CD8-positive, alpha-beta memory T cell (primary cell): ENCODE measurements at places on chromosomes 12 and 14. TPM values are rescaled to one million over a fixed set of nuclear protein-coding genes. Genes with fewer than 3 reads are reported as not detected.

DNA sequence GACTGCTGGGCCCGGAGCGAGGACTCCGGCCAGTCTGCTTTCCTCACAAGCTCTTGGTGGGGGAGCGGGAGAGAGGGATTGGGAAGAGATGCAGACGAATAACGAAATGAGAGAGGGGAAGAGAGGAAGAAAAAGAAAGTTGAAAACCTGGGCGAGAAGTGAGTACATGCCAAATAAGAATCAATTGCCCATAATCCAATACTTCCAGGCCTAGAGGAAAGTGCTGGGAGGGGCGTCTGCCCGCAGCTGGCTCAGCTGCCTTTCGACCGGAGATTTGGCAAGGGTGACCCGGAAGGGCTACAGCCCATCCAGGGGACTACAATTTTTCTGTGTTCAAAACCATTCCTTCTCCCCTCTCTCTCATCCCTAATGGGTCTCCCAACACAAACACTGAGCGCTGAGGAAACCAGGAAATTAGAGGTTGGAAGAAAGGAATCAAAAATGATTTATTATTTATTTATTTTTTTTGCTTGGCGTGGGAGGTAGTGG lies 4.9 kb downstream of the NKX2-1 start:
- H3K4me3 ChIP-seq = no peak overlapping the region
- H3K27ac ChIP-seq = no peak overlapping the region
- DNase-seq = no peak
- H3K27me3 ChIP-seq = peaks cover 18% of the 10 kb centered on the region
- no peaks in the 10 kb centered on the region for H3K4me1 ChIP-seq

GRCh38 chr12:98341732-98342131 lies 173.7 kb upstream of the TMPO start:
- no peaks in the 10 kb centered on the region for H3K4me1 ChIP-seq
- no peak overlapping the region for H3K4me3 ChIP-seq
- no peak overlapping the region for H3K27ac ChIP-seq
- H3K36me3 ChIP-seq = no peaks in the 10 kb centered on the region
- DNase-seq = no peak

OAS2 gene
- 50.9 TPM for polyA plus RNA-seq

- no peaks in the 10 kb centered on the region for H3K27me3 ChIP-seq
- DNase-seq = no peak
- H3K4me1 ChIP-seq = no peaks in the 10 kb centered on the region
- no peaks in the 10 kb centered on the region for H3K36me3 ChIP-seq
Measured at GRCh38 chr12:4238577-4238976, 35.0 kb upstream of the CCND2 start.

DNA sequence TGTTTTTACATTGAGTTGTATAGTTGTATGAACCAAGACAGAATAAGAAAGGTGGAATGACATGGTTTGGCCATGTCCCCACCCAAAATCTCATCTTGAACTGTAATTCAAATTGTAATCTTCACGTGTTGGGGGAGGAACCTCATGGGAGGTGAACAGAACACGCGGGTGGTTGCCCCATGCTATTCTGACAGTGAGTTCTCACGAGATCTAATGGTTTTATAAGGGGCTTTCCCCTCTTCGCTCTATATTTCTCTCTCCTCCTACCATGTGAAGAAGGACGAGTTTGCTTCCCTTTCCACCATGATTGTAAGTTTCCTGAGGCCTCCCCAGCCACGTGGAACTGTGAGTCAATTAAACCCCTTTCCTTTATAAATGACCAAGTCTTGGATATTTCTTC lies 25.3 kb downstream of the DDHD1 start:
- no peak for DNase-seq
- H3K27ac ChIP-seq = no peak overlapping the region
- H3K4me3 ChIP-seq = no peak overlapping the region
- peaks cover 22% of the 10 kb centered on the region for H3K4me1 ChIP-seq

- H3K27me3 ChIP-seq = no peaks in the 10 kb centered on the region
- no peak overlapping the region for H3K27ac ChIP-seq
- peaks cover 6% of the 10 kb centered on the region for H3K4me1 ChIP-seq
- DNase-seq = no peak
Measured at GRCh38 chr14:103443111-103443510, 57.9 kb downstream of the MARK3 start.

MYBPC1 gene
- not detected for polyA plus RNA-seq

GRCh38 chr14:95313707-95314106 lies 6.0 kb downstream of the CLMN start:
- H3K4me1 ChIP-seq = peaks cover 3% of the 10 kb centered on the region
- H3K36me3 ChIP-seq = no peaks in the 10 kb centered on the region
- H3K4me3 ChIP-seq = no peak overlapping the region

ZFYVE26 gene
- 4.1 TPM for polyA plus RNA-seq

DNA sequence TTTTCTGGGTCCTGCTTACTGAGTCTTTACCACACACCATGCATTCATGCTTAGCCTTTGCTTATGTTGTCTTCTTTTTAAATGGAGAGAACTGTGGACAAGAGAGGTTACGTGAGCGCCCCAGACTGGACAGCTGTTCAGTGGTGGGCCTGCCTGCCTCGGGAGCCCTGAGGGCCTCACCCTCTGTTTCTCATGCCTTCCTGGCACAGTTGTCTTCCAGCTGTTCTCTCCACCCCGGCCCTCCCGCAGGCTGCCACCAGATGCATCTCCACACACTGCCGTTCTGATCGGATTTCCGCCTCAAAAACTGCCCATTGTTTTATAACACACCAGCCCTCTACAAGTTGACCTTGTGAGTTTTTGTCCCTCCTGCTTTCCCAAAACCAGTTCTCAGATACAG lies 100.8 kb downstream of the SAMD4A start:
- no peak for DNase-seq
- H3K27ac ChIP-seq = no peak overlapping the region
- H3K36me3 ChIP-seq = no peaks in the 10 kb centered on the region
- H3K27me3 ChIP-seq = peaks cover 29% of the 10 kb centered on the region
- H3K4me1 ChIP-seq = peaks cover 16% of the 10 kb centered on the region

DNA sequence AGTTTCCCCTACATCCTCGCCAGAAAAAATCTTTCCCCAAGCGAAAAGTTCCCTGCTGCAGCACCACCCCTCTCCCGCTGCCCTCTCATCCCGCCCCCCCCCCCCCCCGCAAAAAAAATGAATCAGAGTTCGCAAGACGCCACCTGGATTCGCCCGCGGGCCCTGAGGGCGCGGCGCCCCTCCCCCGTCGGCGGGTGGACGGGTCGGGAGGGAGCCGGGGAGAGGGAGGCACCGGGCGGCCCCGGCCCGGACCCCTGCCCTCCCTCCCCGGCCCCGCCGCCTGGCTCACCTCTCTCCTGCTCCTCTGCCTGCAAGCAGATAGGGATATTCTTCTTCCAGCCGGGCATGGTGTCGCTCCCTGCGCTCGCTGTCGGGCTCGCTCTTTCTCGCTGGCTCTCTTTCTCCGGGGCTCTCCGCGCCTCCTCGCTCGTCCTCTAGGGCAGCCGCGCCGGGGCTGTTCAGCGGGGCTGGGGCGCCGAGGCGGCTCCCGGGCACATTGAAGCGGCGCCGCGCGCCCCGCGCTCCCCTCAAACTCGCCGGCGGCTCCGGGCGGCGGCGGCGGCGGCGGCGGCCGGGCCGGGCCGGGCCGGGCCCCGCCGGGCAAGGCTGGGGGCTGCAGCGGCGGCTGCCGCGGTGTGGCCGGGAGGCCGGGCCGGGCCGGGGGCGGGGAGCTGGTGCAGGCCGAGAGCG lies 200.3 kb upstream of the CAND1 start:
- DNase-seq = no peak
- H3K36me3 ChIP-seq = no peaks in the 10 kb centered on the region

DNA sequence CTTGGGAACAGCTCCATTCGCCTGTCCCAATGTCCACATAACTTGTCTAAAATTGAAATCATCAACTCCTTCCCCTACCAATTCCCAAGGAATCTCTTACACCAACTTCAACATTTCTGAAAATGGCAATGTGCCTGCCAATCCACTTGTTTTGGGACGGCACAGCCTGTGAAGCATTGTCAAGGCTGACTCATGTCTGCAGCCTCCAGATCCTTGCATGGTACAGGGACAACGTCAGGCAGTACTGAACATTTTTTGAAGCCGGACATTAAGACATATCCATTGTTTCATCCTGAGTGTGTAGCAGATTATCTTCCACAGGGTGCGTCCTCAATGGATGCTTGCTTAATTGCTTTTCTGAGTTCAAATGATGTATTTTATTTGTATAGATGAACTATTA lies 794.1 kb downstream of the BCL11B start:
- H3K36me3 ChIP-seq = no peaks in the 10 kb centered on the region
- H3K4me1 ChIP-seq = no peaks in the 10 kb centered on the region
- no peak for DNase-seq
- no peak overlapping the region for H3K4me3 ChIP-seq

TMEM132C gene
- polyA plus RNA-seq = not detected

DNA sequence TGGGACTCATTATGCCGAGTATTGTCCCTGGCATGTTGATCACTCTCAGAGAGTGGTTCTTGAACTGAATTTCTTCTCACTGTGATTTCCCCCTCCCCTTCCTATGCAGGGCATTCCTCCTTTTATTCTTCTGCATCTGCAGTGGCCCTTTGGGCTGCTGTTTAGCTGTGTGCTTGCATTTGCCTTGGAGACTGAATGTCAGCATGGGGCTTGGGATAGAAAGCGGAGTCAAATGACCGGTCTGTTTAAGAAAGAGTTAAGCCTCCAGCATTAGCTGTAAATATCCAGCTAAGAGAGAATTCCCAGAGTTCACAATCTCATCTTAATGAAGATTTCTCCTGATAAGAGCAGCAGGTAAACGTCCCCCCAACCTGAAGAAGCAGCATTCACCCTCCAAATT lies 65.6 kb upstream of the RMST start:
- H3K4me3 ChIP-seq = no peak overlapping the region
- no peak for DNase-seq
- no peaks in the 10 kb centered on the region for H3K27me3 ChIP-seq
- no peak overlapping the region for H3K27ac ChIP-seq
- no peaks in the 10 kb centered on the region for H3K36me3 ChIP-seq
- no peaks in the 10 kb centered on the region for H3K4me1 ChIP-seq

RNU4-1 gene
- not detected for polyA plus RNA-seq

GRCh38 chr12:56766535-56766934 lies 3.4 kb downstream of the HSD17B6 start:
- H3K36me3 ChIP-seq = no peaks in the 10 kb centered on the region
- no peak for DNase-seq
- H3K4me1 ChIP-seq = no peaks in the 10 kb centered on the region

DNA sequence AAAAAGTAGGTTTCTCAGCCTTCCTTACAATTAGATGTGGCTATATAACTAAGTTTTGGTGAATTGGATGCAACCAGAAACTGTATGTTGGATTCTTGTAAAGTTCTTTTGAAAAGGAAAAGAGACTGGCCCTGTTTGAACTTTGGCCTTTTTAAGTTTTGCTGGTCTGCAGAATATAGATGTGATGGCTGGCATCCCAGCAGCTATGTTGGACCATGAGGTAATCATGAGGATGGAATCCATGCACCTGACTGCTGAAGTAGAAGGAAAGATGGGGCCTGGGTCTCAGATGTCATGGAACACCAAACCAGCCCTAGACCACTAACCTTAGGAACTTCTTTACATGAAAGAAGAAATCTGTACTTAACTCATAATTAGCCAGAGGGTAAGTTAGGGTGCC lies 482.5 kb downstream of the GLT1D1 start:
- H3K27me3 ChIP-seq = no peaks in the 10 kb centered on the region
- H3K4me3 ChIP-seq = no peak overlapping the region
- H3K4me1 ChIP-seq = no peaks in the 10 kb centered on the region
- DNase-seq = no peak

GUCY2C gene
- not detected for polyA plus RNA-seq

DNA sequence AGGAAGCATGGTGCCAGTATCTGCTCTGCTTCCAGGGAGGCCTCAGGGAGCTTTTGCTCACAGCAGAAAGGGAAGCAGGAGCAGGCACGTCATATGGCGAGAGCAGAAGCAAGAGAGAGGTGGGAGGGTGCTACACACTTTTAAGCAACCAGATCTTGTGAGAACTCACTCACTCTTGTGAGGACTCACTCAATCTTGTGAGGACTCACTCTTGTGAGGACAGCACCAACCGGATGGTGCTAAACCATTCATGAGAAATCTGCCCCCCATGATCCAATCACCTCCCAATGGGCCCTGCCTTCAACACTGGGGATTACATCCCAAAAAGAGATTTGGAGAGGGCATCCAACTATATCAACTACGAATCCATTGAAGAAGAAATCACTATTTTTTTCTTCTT lies 34.3 kb upstream of the LMNTD1 start:
- peaks cover 24% of the 10 kb centered on the region for H3K4me1 ChIP-seq
- H3K4me3 ChIP-seq = no peak overlapping the region
- H3K36me3 ChIP-seq = no peaks in the 10 kb centered on the region
- no peak overlapping the region for H3K27ac ChIP-seq
- DNase-seq = no peak

DNA sequence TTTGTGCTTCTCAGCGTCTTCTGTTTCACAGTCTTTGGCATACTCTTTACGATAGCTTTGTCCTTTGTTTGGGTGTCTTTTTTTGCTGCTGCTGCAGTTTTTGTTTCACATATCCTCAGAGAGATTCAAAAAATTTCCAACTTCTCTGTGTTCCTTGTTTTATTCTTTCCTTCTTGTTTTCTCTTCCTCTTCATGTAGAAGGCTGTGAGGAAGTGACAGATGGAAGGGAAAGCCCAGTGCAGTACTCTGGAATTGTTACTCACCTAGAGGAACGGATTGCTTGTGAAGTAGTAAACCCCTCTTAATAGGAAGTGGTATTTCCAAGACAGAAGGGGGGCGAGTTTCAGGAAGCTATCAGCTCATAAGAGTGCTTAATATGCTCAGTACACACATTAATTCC lies 1.7 kb downstream of the CREBL2 start:
- H3K27ac ChIP-seq = no peak overlapping the region
- H3K4me1 ChIP-seq = peaks cover 55% of the 10 kb centered on the region
- no peaks in the 10 kb centered on the region for H3K36me3 ChIP-seq
- H3K27me3 ChIP-seq = no peaks in the 10 kb centered on the region
- no peak for DNase-seq
- peak overlapping the region; percentile 7 for H3K4me3 ChIP-seq

DNA sequence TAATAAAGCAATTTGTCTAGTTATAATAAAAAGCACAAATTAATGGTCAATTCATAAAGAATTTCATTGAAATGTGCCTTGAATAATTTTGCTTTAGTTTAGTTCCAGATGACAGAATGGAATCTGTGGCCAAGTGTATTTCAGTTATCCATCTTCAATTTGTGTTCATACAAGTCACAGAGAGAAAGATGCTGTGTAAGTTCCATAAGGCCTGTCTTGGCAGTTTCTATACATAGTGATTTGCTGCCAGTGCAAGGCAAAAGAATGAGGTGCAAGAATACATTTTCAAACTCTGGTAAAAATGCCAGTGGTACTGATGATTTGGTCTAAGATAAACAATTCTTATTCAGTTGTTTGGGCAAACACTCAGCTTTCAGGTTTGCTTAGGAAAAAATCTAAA lies 134.4 kb upstream of the PTPRB start:
- no peaks in the 10 kb centered on the region for H3K4me1 ChIP-seq
- H3K27ac ChIP-seq = no peak overlapping the region
- no peaks in the 10 kb centered on the region for H3K27me3 ChIP-seq
- DNase-seq = no peak
- H3K4me3 ChIP-seq = no peak overlapping the region
- H3K36me3 ChIP-seq = no peaks in the 10 kb centered on the region

GRCh38 chr14:24273422-24273998 lies 2.1 kb upstream of the RABGGTA start:
- no peak overlapping the region for H3K4me3 ChIP-seq
- no peaks in the 10 kb centered on the region for H3K27me3 ChIP-seq
- H3K36me3 ChIP-seq = peaks cover 9% of the 10 kb centered on the region
- H3K4me1 ChIP-seq = peaks cover 31% of the 10 kb centered on the region
- H3K27ac ChIP-seq = no peak overlapping the region
- no peak for DNase-seq
